Dermis microvascular lymphatic vessel endothelial cell (primary cell): ENCODE measurements at places on chromosomes 12 and 14. TPM values are rescaled to one million over a fixed set of nuclear protein-coding genes. Genes with fewer than 3 reads are reported as not detected.

- no peak for DNase-seq
These were observed 15.1 kb downstream of the BMAL2 start for GRCh38 chr12:27347779-27348178.

DNA sequence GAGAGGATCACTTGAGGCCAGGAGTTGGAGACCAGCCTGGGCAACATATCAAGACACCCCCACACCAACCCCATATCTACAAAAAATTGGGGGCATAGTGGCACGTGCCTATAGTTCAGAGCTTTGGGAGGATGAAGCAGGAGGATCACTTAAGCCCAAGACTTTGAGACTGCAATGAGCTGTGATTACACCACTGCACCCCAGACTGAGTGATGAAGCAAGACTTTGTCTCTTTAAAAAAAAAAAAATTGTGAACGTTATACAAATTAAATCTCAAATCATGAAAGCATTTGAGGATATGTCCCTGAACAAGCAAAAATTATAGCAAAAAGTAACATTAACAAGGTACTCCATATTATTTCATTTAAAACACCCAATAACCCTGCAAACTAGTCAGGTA, 2.9 kb downstream of the LRP6 start:
- DNase-seq = no peak

DNA sequence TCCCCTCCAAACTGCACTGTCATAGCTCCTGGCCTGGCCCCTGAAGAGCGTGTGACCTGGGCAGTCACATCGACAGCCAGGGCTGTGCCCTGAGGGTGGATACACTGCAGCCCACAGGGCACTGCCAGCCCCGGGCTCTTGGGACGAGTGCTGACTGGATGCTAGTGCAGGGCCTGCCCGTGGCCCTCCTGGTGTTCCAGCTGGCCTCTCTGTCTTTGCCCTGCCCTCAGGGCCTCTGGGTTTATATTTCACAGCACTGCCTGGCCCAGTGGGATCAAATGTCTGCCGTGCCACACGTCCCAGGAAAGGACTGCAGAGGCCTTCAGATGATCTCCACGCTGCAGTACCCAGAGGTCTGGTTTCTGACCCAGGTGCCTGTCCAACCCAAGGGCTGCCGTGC, 10.1 kb upstream of the CCDC197 start:
- DNase-seq = no peak

The ABCC9 gene
- under 0.01 TPM in 1 of 2 replicates, not detected in the other for total RNA-seq

The KRT3 gene
- not detected in 2 replicates for total RNA-seq

The TBX3 gene
- total RNA-seq = 0.89 and 1.4 TPM in 2 replicates

The GXYLT1 gene
- 14.5 and 16.9 TPM in 2 replicates for total RNA-seq

DNA sequence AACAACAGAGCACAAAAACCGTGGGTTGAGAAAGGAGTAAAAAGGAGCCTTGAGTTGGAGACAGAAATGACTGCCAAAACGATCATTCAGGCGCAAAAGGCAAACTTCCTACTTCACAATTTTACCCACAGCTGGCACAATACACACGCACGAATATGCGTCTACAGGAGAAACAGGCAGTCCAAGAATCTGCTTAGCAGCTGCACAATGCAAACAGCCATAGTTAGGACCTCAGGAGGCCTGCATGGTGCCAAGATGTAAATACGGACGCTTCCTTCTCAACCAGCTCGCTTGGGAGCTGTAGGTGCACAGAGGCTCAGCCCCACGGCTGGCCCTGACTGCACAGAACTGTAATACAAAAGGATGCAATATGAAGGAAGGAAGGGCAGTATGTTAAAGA, 250.1 kb upstream of the CAND1 start:
- no peak for DNase-seq

- no peak for DNase-seq
These were observed 36.0 kb downstream of the TC2N start for GRCh38 chr14:91831337-91831736.

The PLD4 gene
- total RNA-seq = under 0.01 TPM in 1 of 2 replicates, not detected in the other

GRCh38 chr12:124599074-124599999, 31.9 kb upstream of the NCOR2 start:
- no peak for DNase-seq

GRCh38 chr12:28258998-28259397, 68.7 kb downstream of the CCDC91 start:
- no peak for DNase-seq

The OR11G2 gene
- total RNA-seq = not detected in 2 replicates
